ENCODE measurements at places on chromosomes 7 and 10. TPM values are rescaled to one million over a fixed set of nuclear protein-coding genes. Genes with fewer than 3 reads are reported as not detected.

DNA sequence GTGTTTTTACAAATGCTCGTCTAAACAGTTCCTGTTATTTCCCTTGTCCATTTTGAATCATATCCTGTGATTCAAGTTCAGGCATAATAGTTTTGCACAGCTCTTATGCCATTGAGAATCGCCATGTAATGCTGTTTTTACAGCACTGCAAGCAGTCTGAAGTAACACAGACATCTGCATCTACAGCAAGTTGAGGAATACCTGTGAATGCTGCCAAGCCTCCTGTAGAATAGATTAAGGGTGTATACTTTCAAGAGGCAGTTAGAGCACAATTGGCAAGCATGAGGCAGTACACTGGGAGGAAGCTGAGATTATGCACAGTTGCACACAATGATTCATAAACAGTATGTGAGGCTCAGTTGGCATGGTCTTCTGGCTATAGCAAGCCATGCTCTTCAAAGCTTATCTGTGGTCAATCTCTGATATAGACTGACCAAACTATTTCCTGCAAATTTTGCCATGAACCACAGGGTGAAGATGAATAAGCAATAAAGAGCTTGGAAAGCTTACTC is 121.9 kb upstream of the AKR1E2 start:
- no peak overlapping the region for H3K27ac ChIP-seq
- no peaks in the 10 kb centered on the region for H3K4me1 ChIP-seq
- H3K27me3 ChIP-seq, result no peaks in the 10 kb centered on the region
- DNase-seq, result no peak
- H3K4me3 ChIP-seq, result no peak overlapping the region

DNA sequence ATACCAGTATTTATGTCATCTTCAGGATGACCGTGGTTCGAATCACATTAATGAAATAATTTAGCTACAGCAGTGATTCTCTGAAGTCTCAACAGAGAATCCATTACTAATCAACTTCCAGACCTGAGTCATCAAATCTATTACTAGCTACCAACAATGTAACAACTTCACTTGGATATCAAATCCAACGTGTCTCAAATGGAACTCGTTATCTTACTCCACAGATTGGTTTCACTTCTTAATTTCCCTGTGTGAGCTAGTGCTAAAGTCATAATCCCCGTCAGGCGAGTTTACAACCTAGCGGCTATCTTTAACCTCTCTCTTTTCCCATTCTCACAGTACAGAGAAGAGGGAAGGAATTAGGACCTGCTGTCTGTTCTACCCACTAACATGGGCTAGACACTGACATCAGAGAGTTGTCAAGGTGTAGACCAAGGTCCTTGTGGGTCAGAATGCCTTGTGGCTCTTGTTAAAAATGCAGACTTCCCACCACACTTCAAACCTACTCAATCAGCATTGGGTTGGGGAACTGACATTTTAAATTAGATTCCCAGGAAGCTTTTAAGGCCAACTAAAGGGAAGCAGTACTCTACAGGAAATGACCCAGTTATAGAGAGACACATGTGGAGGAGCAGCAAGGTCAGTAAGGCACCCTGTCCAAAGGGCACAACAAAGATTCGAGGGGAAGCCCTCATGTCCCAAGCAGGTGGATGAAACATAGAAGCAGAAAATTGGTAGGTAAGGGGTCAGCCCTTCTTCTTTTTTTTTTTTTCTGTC is 57.3 kb upstream of the GSAP start:
- no peak overlapping the region for H3K4me3 ChIP-seq
- no peak for DNase-seq
- no peaks in the 10 kb centered on the region for H3K4me1 ChIP-seq
- H3K27ac ChIP-seq, result no peak overlapping the region
- no peaks in the 10 kb centered on the region for H3K36me3 ChIP-seq

GRCh38 chr7:47244692-47245091 is 337.2 kb downstream of the TNS3 start:
- no peak overlapping the region for H3K27ac ChIP-seq
- H3K4me3 ChIP-seq, result no peak overlapping the region
- no peaks in the 10 kb centered on the region for H3K36me3 ChIP-seq
- no peaks in the 10 kb centered on the region for H3K27me3 ChIP-seq
- peaks cover 5% of the 10 kb centered on the region for H3K4me1 ChIP-seq

- H3K27me3 ChIP-seq, result no peaks in the 10 kb centered on the region
- H3K36me3 ChIP-seq, result no peaks in the 10 kb centered on the region
- DNase-seq, result no peak
- H3K4me3 ChIP-seq, result no peak overlapping the region
Measured at GRCh38 chr10:9579110-9579705, 1438.5 kb upstream of the CELF2 start.

DNA sequence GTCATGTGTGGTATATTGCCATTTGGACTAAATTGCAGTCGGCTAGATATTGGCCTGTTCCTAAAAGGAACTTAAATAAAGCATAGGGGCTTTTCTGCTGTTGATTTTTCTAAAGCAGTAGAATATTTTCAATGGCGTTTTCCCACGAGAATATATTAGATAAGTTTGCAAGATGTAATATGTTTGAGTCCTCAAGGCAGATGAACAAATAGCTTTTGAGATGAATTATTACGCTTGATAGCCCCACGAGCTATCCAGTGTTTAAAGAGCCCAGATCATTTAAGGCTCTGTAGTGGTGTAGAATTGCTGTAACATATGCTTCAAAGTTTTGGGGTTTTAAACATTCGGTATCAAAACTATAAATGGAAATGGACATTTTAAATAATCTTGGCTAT is 2.9 kb downstream of the CELF2 start:
- peaks cover 27% of the 10 kb centered on the region for H3K4me1 ChIP-seq
- H3K36me3 ChIP-seq, result peaks cover 10% of the 10 kb centered on the region

GRCh38 chr10:536371-536925 is 153.0 kb downstream of the DIP2C start:
- H3K36me3 ChIP-seq, result no peaks in the 10 kb centered on the region
- no peak overlapping the region for H3K4me3 ChIP-seq
- no peak for DNase-seq
- no peaks in the 10 kb centered on the region for H3K4me1 ChIP-seq
- H3K27me3 ChIP-seq, result no peaks in the 10 kb centered on the region
- no peak overlapping the region for H3K27ac ChIP-seq

DNA sequence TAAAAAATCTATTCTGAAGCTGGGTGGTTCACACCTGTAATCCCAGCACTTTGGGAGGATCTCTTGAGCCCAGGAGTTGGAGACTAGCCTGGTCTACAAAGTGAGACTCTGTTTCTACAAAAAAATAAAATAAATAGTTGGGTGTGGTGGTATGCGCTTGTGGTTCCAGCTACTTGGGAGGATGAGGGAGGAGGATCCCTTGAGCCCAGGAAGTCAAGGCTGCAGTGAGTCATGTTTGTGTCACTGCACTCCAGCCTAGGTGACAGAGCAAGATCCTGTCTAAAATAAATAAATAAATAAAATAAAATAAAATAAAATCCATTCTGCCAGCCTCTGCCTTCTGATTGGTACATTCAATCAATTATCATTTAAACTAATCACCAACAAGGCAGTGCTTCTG is 17.5 kb downstream of the ZNF33A start:
- H3K4me3 ChIP-seq, result no peak overlapping the region
- no peak for DNase-seq
- no peaks in the 10 kb centered on the region for H3K4me1 ChIP-seq

GRCh38 chr7:28168393-28169158 is 12.0 kb downstream of the JAZF1 start:
- H3K27me3 ChIP-seq, result no peaks in the 10 kb centered on the region
- no peak overlapping the region for H3K4me3 ChIP-seq
- no peak for DNase-seq
- no peaks in the 10 kb centered on the region for H3K36me3 ChIP-seq
- H3K4me1 ChIP-seq, result peaks cover 12% of the 10 kb centered on the region
- H3K27ac ChIP-seq, result no peak overlapping the region

DNA sequence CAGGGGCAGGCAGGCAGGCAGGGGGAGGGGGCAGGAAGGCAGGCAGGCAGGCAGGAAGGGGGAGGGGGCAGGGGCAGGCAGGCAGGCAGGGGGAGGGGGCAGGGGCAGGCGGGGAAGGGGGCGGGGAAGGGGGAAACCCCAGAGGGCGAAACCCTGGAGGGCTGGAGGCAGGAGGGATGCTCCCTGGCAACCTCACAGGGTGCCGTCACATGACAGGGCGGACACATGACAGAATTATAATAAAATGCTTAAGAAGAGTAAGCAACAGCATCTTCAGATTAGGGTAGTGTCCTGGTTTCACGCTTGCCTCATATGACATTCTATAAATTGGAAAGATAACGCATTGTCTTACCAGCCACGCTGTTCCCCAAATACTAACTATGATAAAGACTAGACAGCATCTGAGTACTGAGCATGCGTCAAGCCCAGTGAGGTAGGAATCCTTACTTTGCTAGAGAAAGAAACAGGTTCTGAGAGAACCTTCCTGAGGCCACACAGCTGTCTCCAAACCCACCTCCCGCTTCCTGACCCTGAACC is 131.6 kb downstream of the DIP2C start:
- peaks cover 3% of the 10 kb centered on the region for H3K4me1 ChIP-seq
- no peak overlapping the region for H3K4me3 ChIP-seq
- peak; percentile 45 for DNase-seq
- H3K27ac ChIP-seq, result peak overlapping the region; percentile 38
- no peaks in the 10 kb centered on the region for H3K27me3 ChIP-seq

Gene RALA
- 44.3 TPM for total RNA-seq

Gene RASSF4
- 5.2 TPM for total RNA-seq

Gene SYNPO2L
- total RNA-seq, result 0.20 TPM

Gene PRKG1
- total RNA-seq, result 2.7 TPM

All from endodermal cell (in vitro differentiated cells).